Stimulated activated CD8-positive, alpha-beta memory T cell treated with anti-CD3 and anti-CD28 coated beads, Interleukin-7, amount 100 ng/mL, for 1 hour (primary cell): ENCODE measurements at places on chromosomes 2 and 18.

DNA sequence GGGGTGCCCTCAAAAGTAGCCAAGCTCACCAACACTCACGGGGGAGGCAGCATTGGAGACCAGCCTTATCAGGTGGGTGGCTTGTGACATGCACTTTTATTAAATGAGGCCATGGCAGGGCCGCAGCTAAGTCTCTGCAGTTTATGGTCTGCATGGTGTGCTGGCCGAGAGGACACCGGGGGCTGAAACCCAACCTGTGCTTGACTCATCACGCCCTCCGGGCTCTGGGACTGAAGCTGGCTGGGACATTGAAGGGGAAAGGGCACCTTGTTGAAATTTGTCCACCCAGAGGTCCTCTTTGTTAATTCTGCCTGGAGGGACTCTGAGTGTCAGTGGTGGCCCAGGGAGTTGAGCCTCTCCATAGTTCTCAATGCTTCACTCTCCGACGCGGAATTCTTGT is 17.7 kb upstream of the NTSR2 start:
- no peak for DNase-seq

DNA sequence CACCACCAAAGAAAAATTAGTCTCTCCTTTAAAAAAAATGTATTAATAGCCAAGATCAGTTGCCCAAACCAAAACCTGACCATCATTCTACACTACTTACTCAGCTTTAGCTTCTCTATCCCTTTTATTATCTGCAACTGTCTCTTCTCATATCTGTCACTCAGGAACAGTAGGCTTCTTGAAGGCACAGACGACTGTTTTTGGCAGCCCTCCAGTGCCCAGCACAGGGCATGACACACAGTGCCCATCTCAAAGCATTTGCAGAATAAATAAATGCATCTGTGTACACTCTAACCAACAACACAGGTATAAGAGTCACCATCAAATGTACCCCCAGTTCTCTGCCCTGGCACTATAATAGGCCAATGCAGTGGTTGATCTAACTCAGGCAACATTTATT is 117.2 kb downstream of the UXS1 start:
- no peak for DNase-seq

GRCh38 chr2:183117226-183117625 is 7.0 kb upstream of the NUP35 start:
- DNase-seq: no peak

DNA sequence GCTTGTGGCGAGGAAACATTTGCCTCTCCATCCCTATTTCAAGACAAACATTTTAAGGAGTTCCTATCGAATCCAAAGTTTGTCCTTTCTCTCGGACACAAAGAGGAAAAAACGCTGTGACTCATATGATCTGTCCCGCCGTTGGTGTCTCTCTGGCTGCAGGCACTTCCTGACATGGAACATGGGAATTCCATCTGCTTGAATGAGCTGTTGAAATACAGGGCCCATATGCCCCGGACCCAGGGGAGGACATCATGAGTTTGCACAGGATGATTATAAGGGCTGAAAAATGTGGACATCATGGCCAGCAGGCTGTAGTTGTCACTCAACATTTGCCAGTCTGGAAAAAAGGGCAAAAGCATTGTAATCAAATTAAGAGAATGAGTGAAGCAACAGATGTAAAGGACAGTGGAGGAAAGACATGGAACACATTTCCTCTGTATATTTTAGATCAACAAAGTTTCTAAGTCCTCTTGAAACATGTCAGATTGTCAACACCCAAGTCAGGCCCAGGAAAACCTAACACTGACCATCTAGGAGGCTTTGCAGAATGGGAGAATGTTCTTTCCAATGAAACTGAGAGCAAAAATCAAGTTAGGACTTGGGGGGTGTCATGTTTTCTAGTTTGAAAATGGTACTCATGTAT is 103.2 kb upstream of the SMIM21 start:
- no peak for DNase-seq

GRCh38 chr2:153291718-153292117 is 186.8 kb downstream of the RPRM start:
- no peak for DNase-seq

GRCh38 chr2:74232426-74232825 is 34.0 kb downstream of the MTHFD2 start:
- DNase-seq: no peak

DNA sequence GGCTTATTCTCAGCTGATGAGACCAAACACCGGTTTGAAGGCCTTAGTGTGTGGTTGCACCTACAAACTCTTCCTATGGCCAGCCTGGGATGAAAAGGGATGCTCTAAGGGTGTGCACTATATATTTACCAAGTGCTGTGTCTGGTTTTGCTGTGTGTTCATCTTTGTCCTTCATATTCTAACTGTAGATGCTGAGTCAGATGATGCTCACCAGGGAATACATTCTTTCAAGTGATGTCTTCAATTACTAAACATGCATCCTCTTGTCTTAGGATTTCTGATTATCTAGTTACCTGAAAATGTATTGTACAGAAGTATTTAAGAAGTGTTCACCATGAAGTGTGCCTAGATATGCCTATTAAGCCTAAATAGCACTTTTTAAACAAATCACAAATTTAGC is 1111.6 kb upstream of the ZEB2 start:
- no peak for DNase-seq

DNA sequence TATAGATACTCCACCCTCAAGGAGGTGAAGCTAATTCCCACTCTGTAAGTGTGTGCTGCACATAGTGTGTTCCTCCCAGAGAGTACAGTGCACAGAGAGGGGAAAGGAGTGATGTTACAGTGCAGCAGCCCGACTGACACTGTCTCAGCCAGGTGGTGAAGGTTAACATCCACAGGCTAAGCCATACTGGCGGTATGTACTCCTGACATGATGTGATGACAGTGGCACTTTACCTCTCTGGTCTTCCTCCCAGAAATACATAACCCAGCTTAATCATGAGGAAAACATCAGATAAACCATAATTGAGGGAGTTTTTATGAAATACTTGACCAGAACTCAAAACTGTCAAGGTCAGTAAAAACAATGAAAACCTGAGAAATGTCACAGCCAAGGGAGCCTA is 107.1 kb downstream of the RAB3GAP1 start:
- no peak for DNase-seq

DNA sequence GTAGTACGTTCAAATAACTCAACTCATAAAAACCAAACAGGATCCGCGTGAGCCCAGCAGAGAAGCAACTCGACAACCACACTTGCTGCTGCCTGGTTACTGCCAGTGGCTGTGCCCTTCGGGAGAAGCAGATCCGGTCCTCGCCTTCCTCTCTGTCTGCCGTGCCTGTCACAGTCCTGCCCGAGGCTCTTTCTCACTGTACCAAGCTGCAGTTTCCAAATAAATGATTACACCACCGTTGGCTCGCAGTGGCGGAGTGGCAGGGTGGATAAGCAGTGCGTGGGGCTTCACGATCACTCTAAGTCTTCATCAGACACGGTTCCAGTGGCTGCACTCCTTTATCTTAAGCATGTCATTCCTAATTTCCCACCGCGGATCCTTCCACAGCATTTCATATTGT is 26.1 kb upstream of the SALL3 start:
- no peak for DNase-seq

DNA sequence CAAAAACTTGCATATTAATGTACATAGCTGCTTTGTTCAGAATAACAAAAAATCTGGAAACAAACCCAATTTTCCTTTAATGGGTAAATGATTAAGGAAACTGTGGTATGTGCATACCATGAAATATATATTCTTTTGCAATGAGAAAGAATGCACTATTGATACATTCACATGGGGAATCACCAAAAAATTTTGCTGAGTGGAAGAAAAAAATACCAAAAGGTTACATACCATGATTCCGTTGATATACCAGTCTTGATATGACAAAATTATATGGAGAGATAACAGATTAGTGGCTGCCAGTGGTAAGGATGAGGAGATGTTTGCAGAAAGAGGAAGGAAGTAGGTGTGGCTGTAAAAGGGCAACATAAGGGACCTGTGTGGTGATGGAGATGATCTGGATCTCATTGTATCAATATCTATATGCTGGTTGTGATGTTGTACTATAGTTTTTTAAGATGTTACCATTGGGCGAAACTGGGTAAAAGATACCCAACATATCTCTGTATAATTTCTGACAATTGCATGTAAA is 54.6 kb upstream of the BCL2L11 start:
- no peak for DNase-seq

GRCh38 chr2:216934151-216934550 is 74.3 kb upstream of the TNP1 start:
- no peak for DNase-seq

GRCh38 chr2:230915319-230915718 is 9.7 kb downstream of the GPR55 start:
- no peak for DNase-seq

- no peak for DNase-seq
Measured at GRCh38 chr2:177141866-177142265, 70.7 kb upstream of the HNRNPA3 start.

- DNase-seq: no peak
Measured at GRCh38 chr2:32851777-32852439, 94.8 kb upstream of the LTBP1 start.

DNA sequence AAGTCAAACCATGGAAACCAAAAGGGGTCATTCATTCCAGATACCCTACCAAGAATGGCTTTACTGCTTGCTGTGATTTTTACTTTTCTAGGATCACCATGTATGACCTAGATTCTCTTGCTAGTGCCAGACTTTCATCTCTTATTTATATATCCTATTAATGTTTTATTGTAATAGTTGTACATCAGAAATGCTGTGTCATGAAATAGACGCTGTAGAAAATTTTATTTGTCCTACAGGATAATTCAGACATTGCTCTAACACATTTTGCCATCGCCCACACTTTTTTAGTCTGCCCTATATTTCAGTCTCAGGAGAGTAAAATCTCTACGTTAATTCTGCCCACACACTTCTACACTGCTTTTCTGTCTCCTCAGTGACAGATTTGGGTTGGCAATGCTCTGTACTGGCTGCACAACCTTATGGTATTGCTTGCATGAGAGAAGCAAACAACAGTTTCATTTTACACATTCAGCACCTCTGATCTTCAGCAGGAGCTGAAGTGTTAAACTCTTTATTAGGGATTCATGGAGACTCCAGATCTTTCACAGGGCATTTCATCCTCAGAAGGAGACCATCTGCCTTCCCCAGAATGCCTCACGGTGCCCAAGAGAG is 871.8 kb upstream of the CHAC2 start:
- no peak for DNase-seq

- no peak for DNase-seq
Measured at GRCh38 chr2:111024496-111024895, 96.2 kb upstream of the BCL2L11 start.

- no peak for DNase-seq
Measured at GRCh38 chr2:67871686-67872412, 191.0 kb downstream of the C1D start.

DNA sequence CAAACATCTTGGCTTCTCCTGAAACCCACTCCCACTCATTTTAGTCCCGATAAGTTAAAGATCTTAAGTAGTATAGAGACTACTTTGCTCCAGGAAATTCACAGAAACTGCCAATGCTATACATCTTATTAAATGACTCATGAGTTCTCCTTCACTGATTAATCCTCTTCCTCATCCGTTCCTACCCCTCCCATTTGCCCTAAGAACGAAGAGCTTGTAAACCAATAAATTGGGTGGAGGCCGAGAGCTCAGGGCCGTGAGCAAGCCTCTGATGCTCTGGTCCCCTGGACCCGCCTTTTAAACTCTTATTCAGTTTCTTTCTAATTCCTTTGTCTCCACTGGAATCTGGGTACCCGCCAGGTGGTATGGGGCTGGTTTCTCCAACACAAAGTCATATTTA is 68.6 kb downstream of the METTL8 start:
- DNase-seq: no peak

DNA sequence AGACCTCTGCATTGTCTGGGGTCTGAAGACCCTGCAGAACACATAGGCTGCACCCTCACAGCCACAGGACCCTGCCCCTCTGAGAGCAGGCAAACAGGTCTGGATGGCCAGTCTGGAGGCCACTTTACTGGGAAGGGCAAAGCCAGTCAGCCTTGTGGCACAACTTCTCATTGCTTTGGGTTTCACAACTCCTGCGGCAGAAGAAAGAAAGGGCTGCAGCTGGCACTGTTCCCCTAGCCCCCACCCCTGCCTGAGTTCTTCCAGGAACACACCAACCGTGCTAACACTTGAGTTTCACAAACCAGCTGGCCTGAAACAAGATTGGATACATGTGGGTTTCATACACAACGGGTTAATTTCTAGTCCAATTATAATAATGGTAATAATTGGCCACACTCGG is 276.5 kb upstream of the MGAT5 start:
- DNase-seq: no peak

DNA sequence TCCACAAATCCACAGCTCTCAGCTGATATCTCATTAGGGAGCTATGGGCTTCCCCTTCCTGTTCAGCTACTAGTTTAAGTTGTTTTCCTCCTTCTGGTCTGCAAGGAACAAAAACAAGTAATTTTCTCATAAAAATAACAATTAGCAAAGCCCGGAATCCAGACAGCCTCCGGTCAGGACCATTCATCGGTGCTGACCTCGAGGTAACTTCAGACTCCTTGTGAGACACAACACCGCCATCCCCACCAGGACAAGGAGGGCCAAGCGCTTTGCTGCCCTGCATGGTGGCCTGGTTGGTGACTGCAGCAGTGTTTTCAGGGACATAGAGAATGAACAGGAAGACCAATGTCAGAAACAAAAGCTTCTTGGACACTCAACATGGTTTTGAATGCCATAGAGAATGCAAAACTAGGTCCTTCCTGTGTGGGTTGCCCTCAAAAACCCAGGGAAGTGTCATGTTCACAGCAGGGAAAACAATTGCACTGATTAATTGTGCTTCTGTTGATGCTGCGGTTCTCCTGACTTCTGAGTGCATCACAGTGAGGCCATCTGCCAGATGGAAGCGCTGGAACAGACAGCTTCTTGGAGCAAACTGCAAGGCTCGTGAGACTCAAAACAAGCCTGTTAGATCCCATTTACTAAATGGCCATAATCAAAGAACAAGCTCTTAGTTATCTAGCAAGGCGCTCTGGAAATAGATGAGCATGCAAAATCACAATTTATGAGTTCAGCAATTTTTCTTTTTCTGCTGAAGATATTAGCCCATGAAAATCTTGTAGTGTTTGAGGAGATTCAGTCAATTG is 77.1 kb downstream of the HS1BP3 start:
- no peak for DNase-seq

GRCh38 chr2:7226501-7226900 is 309.3 kb downstream of the RNF144A start:
- DNase-seq: no peak

- DNase-seq: no peak
Measured at GRCh38 chr2:144513388-144514101, 6.4 kb downstream of the ZEB2 start.

DNA sequence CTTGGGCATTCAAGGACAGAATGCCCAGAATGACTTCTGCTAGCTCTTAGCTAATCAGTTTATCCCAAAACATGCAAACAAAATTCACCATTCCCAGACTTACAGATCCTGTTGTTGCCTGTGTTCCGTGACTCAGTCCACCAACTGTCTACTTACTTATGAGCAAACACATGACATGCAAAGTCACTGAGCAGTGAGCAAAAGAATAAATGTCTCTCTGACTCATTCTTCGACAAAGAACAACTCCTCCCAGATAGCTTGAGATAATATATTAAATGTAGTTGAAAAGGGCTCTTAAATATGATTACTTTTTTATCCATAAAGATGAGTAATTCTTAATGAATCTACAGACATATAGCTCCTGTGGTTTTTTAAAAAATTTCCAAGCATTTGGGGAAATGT is 9.0 kb upstream of the CREG2 start:
- DNase-seq: no peak
